Heart right ventricle (tissue), 16 donors: ENCODE measurements at places on chromosomes 2 and 18.

GRCh38 chr2:182921234-182921633 lies 54.8 kb upstream of the FRZB start:
- DNase-seq, result no peak

- DNase-seq, result no peak
Observed at GRCh38 chr18:820591-821165, 8.6 kb upstream of the YES1 start.

DNA sequence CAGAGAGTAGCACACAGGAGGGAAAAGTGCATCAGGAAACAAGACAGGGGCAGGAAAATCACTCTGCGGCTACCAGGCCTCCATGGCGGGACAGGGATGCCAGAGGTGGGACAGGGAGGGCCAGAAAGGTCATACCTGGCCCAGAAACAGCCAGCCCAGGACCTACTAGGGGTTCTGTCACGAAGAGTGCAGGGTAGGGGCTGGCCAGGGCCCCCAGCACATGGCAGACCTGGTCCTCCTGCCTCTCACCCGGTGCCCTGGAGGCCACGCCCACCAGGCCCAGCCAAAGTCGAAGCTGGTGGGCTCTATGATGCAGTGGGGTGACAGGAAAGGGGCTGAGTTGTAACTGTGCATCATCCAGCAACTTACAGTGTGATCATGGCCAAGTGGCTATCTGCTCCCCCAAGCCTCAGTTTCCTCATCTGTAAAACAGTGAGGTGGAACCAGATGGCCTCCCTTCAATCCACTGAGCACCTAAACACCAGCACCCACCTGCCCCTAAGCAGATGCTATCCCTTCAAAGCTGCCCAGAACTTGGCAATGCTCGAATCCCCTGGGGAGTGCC lies 10.6 kb downstream of the CYP26B1 start:
- no peak for DNase-seq

GRCh38 chr18:59846814-59847490 lies 52.8 kb upstream of the PMAIP1 start:
- DNase-seq, result no peak

DNA sequence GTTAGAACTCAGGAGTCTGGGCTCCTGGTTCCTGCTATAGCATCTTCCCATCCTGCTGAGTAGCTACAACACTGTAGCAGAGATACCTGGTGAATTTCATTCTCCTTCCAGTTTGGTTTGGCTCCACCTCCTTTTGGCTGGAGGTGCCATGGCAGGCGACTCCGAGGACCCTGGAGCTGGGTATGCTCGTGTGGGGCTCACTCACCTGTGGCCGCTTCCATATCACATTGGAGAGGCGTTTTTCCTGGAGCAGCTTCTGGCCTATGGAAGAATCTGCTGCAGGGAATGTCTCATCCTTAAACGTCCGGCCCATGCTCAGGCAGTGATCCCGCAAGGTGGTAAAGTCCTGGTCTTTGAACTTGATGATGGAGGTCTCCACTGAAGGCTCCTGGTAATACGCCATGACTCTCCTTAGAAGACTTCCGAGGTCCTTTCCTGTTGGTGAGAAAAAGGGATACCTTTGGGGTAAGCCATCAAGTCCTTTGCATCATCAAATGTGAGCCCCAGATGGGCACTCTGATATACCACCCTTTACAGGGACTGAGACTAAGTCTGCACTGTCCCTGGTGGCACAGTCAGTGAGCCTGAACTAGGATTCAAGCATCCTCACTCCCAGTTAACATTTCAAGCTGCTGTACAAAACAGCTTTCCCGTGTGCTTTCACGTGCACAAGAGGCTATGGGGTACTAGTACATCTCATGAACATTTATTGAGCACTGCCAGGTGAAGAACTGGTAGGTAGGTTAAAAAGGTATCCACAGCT lies 20.1 kb downstream of the CAPN13 start:
- no peak for DNase-seq
